CD4-positive, alpha-beta T cell (primary cell): ENCODE measurements at places on chromosomes 16 and 17. TPM values are rescaled to one million over a fixed set of nuclear protein-coding genes. Genes with fewer than 3 reads are reported as not detected.

- no peaks in the 10 kb centered on the region for H3K36me3 ChIP-seq
- peak overlapping the region; percentile 12 for H3K4me3 ChIP-seq
- peaks cover 51% of the 10 kb centered on the region for H3K4me1 ChIP-seq
- H3K27ac ChIP-seq, result no peak overlapping the region
- peak; percentile 53 for DNase-seq
- H3K27me3 ChIP-seq, result no peaks in the 10 kb centered on the region
Measured at GRCh38 chr16:68370581-68371275, 59.9 kb downstream of the PRMT7 start.

The TAC4 gene
- not detected for total RNA-seq

The TPSD1 gene
- not detected for total RNA-seq

GRCh38 chr16:24580665-24581064, 41.3 kb downstream of the RBBP6 start:
- no peaks in the 10 kb centered on the region for H3K27me3 ChIP-seq
- H3K27ac ChIP-seq, result no peak overlapping the region
- H3K36me3 ChIP-seq, result no peaks in the 10 kb centered on the region

- H3K36me3 ChIP-seq, result no peaks in the 10 kb centered on the region
- H3K27me3 ChIP-seq, result no peaks in the 10 kb centered on the region
- no peak overlapping the region for H3K27ac ChIP-seq
- DNase-seq, result no peak
Measured at GRCh38 chr17:14366199-14366598, 65.3 kb downstream of the HS3ST3B1 start.

The KCNH4 gene
- 0.25 TPM for total RNA-seq

GRCh38 chr16:49698931-49699840, 156.7 kb downstream of the ZNF423 start:
- no peaks in the 10 kb centered on the region for H3K27me3 ChIP-seq
- no peaks in the 10 kb centered on the region for H3K4me1 ChIP-seq
- no peaks in the 10 kb centered on the region for H3K36me3 ChIP-seq
- H3K4me3 ChIP-seq, result no peak overlapping the region
- no peak overlapping the region for H3K27ac ChIP-seq

- H3K4me3 ChIP-seq, result no peak overlapping the region
- DNase-seq, result no peak
- H3K4me1 ChIP-seq, result no peaks in the 10 kb centered on the region
- H3K27ac ChIP-seq, result no peak overlapping the region
- peaks cover 8% of the 10 kb centered on the region for H3K36me3 ChIP-seq
Measured at GRCh38 chr16:912684-913613, 57.8 kb downstream of the LMF1 start.

DNA sequence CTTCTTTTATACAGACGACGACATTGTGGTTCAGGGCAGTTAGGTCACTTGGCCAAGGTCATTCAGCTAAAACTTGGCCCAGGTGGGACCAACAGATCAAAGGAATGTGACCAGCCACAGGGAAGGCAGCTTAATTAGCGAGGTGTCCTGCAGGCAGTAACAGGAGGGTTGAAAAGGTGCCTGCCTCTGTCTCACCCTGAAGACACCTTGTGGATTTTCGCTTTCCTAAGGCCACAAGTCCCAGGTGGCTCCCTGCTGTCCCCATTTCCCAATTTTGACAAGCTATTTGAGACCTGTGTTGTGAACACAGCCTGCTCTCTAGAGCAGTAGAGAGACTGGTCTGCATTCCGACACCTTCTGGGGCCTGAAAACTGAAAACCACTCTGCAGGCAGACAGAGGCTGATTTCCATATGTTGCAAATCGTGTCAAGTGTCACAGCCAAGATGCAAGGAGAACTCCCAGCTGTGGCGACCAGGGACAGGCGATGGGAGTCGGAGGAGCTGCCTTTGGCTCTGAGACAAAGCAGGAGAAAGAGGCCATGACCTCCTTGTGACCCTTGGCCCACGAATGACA, 593.1 kb upstream of the CDH5 start:
- no peaks in the 10 kb centered on the region for H3K27me3 ChIP-seq
- H3K36me3 ChIP-seq, result no peaks in the 10 kb centered on the region
- no peak for DNase-seq
- no peaks in the 10 kb centered on the region for H3K4me1 ChIP-seq

The ITGAD gene
- total RNA-seq, result not detected

- DNase-seq, result peak; percentile 44
- H3K27me3 ChIP-seq, result no peaks in the 10 kb centered on the region
- H3K36me3 ChIP-seq, result peaks cover 9% of the 10 kb centered on the region
- peak overlapping the region; percentile 93 for H3K4me3 ChIP-seq
- peak overlapping the region; percentile 100 for H3K27ac ChIP-seq
Measured at GRCh38 chr16:58628845-58629732, 537 bp downstream of the CNOT1 start.

The NLRP1 gene
- total RNA-seq, result 254 TPM

- H3K27me3 ChIP-seq, result no peaks in the 10 kb centered on the region
- H3K4me3 ChIP-seq, result no peak overlapping the region
- H3K27ac ChIP-seq, result no peak overlapping the region
- no peaks in the 10 kb centered on the region for H3K36me3 ChIP-seq
- H3K4me1 ChIP-seq, result no peaks in the 10 kb centered on the region
- DNase-seq, result no peak
Measured at GRCh38 chr17:6460531-6461161, 16.4 kb downstream of the PIMREG start.

- DNase-seq, result peak; percentile 56
- peaks cover 38% of the 10 kb centered on the region for H3K4me1 ChIP-seq
- no peak within 1 kb of the TSS for H3K27ac ChIP-seq
- H3K27me3 ChIP-seq, result peaks cover 11% of the 10 kb centered on the region
- H3K36me3 ChIP-seq, result no peaks in the 10 kb centered on the region
Measured at GRCh38 chr17:74325743-74326379, at the start of gene KIF19. Gene KIF19 (plus strand): TSS chr17:74326226. CDS start chr17:74326350, 124 bp downstream.

DNA sequence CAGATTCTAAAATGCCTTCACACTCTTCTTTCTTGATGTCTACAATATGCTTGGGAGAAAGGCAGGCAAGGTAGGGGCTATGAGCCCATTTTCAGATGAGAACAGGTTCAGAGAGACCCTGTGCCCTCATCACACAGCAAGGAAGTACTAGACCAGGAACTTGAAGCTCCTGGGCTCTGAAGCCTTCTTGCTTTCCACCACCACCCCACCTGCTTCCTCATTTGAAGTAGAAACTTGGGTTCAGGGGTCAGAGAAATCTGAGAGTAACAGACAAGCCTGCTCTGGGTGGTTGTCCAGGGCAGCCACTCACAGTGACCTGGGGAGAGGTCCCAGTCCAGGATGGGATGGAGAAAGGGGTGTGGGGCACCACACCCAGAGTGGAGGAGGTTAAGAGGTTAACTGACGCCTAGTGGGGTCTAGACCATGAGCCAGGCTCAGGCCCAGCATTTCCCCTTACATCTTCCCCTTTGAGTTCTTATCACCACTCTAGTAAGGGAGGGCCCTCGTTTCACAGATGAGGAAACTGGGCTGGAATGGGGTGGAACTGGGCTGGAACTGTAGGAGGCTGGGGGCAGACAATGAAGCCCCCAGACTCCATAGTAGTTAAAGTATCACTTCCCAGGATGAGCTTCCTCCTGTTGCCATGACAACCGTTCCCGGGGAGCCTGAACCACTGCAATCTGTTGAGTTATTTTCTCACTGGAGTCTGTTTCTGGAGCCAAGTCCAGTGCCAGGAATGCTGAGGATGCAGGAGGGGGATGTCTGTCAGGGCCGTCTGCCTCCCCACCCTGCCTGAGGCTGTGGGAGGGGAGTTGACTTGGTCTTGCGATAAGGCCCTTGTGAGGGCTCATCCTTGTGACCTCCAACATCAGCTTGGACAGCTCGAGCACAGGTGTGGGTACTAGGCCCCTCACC, 16.2 kb upstream of the PHF12 start:
- H3K27me3 ChIP-seq, result peaks cover 5% of the 10 kb centered on the region
- no peaks in the 10 kb centered on the region for H3K36me3 ChIP-seq
- no peak for DNase-seq
- H3K27ac ChIP-seq, result no peak overlapping the region
- H3K4me1 ChIP-seq, result peaks cover 3% of the 10 kb centered on the region

- peaks cover 57% of the 10 kb centered on the region for H3K36me3 ChIP-seq
- DNase-seq, result no peak
- no peak overlapping the region for H3K4me3 ChIP-seq
- no peaks in the 10 kb centered on the region for H3K27me3 ChIP-seq
Measured at GRCh38 chr16:11719762-11720161, 22.9 kb downstream of the TXNDC11 start.

DNA sequence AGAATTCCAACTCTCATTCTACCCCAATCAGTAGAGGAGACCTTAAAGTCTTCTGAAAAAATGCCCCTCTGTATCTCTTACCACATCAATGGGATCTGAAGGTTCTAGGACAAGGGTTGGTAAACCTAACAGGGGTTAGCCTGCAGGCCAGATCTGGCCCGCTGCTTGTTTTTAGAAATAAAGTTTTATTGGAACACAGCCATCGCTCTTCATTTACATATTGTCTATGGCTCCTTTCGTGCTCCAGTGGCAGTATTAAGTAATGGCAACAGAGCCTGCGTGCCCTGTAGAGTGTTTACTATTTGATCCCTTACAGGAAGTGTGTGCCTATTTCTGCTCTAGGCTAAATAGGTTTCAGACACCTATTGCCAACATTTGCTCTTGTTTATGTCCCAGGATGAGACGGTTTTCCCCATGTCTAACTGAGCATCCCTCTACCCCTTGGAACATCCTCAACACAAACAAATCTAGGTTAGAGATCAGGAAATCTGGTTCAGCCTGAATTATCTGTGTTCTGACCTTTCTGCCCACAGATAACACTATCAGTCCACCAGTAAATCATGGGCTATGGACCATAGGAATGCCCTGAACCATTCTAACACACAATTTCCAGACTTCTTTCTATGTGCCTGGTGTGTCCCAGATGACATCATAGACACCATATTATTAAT, 44.2 kb upstream of the ERCC4 start:
- no peaks in the 10 kb centered on the region for H3K4me1 ChIP-seq
- DNase-seq, result no peak
- H3K36me3 ChIP-seq, result no peaks in the 10 kb centered on the region
- no peak overlapping the region for H3K4me3 ChIP-seq

The DNAH2 gene
- not detected for total RNA-seq

The CACNG5 gene
- not detected for total RNA-seq

DNA sequence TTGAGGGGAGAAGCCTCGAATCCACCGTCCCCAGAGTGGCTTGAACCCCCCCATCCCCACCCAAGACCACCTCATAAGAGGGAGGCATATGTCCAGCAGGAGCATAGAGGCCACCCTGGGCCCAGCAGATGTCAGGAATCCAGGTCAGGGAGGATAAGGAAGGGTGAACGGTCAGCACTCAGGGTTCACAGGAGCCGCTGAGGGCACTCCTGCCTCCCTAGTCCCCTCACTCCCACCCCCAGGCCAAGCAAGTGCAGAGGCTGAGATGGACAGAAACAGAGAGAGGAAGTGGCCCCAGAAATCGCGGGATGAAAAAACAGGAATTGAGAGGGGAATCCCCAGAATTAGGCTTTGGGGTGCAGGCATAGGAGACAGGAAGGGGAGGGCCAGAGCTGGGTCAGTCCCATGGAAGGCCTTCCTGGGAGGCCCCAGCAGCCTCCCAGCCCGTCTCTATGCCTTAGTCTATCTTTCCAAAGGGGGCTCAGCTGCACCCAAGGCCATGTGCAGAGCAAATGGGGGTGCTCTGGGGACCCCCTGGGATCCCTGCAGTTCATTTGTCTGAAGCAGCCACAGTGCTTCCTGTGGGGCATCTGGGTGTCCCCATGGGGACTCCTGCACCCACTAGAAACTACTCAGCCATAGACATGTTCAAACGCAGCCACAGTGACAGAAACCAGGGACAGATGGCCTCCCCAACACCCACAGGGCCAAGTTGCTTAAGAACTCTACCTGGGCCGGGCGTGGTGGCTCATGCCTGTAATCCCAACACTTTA, 1.7 kb downstream of the CMTM3 start:
- peak overlapping the region; percentile 86 for H3K4me3 ChIP-seq
- DNase-seq, result no peak
- peaks cover 52% of the 10 kb centered on the region for H3K4me1 ChIP-seq
- peaks cover 25% of the 10 kb centered on the region for H3K36me3 ChIP-seq
- H3K27ac ChIP-seq, result peak overlapping the region; percentile 50

DNA sequence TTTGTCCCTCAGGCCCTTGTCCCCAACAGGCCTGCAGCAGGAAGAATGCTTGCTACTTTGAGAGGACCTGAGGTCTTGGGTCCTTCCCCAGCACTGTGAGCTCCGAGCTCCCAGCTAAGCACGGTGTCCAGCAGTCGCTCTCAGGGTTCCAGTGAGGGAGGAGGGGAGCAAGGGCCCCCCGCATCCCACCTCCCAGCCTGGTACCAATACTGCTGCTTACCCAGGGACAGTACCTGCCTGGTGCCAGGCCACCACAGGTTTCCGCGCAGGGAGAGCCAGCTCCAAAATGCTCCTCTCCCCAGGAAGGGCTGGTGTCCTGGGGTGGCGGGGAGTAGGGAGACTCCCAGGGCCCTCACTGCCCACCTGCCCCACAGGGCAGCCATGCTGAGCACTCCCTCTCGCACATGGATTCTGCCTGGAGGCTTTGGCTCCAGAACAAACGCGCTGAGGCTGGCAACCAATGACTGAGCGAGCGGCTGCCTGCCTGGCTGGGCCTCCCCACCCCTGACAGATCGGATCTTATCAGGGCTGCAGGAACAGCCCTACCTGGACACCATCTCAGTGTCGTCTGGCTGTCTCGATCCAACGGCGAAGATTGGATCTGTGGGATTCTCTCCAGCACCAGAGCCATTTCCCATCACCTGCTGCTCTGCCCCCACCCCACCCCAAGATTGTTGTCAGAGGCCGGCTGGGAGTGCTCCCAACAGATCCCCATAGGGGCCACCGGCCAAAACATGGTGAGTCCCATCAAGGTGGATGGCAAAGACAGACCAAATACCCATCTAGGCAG, 2.4 kb downstream of the DOK4 start:
- no peak overlapping the region for H3K4me3 ChIP-seq
- H3K36me3 ChIP-seq, result no peaks in the 10 kb centered on the region
- DNase-seq, result no peak
- H3K27ac ChIP-seq, result no peak overlapping the region
- H3K4me1 ChIP-seq, result peaks cover 22% of the 10 kb centered on the region

GRCh38 chr17:27610304-27610677, 20.7 kb upstream of the LGALS9 start:
- H3K27me3 ChIP-seq, result no peaks in the 10 kb centered on the region
- peaks cover 39% of the 10 kb centered on the region for H3K36me3 ChIP-seq
- no peak for DNase-seq
- H3K4me1 ChIP-seq, result no peaks in the 10 kb centered on the region

DNA sequence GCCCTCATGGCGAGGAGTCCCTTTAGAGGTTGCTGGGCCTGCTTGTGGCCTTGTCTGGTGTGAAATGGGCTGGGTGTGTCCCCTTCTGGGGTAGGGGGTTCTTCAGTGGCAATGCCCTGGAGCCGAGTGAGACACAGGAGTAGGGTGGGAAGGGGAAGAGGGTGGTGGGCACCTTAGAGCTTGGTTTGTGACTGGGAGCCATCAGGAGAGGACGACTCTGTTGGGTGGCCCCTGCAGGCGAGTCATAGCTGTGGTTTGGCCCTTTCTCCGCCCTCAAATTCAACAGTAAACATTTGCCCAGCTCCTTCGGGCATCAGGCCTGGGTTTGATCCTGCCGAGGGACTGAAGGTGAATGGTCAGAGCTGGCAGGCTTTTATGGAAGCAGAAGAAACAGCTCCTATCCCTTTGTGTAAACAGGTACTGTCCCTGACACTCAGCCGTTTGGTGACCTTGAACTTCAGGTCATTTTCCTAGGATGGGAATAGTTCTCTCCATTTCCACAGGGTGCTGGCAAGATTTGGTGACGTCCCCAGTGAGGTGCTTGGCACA, 2.9 kb downstream of the E4F1 start:
- H3K4me1 ChIP-seq, result peaks cover 30% of the 10 kb centered on the region
- H3K36me3 ChIP-seq, result peaks cover 33% of the 10 kb centered on the region
- no peak overlapping the region for H3K4me3 ChIP-seq
- H3K27me3 ChIP-seq, result no peaks in the 10 kb centered on the region

- H3K4me1 ChIP-seq, result peaks cover 42% of the 10 kb centered on the region
- H3K27me3 ChIP-seq, result no peaks in the 10 kb centered on the region
- peak; percentile 44 for DNase-seq
- H3K4me3 ChIP-seq, result peak overlapping the region; percentile 47
Measured at GRCh38 chr16:68356249-68356918, 45.6 kb downstream of the PRMT7 start.
